ENCODE measurements at places on chromosomes 7 and 10. TPM values are rescaled to one million over a fixed set of nuclear protein-coding genes. Genes with fewer than 3 reads are reported as not detected.

GRCh38 chr10:131746785-131747184, 154.0 kb upstream of the PPP2R2D start:
- H3K36me3 ChIP-seq: no peaks in the 10 kb centered on the region
- H3K4me1 ChIP-seq: no peaks in the 10 kb centered on the region

- no peak overlapping the region for H3K4me3 ChIP-seq
- no peaks in the 10 kb centered on the region for H3K27me3 ChIP-seq
- H3K4me1 ChIP-seq: no peaks in the 10 kb centered on the region
- no peak for DNase-seq
Observed at GRCh38 chr7:113912876-113913275, 5.9 kb downstream of the PPP1R3A start.

The SDK1 gene
- 7.3 TPM for total RNA-seq

GRCh38 chr7:28688651-28689050, 269.5 kb downstream of the TRIL start:
- no peaks in the 10 kb centered on the region for H3K27me3 ChIP-seq
- H3K4me1 ChIP-seq: peaks cover 3% of the 10 kb centered on the region

- no peak for DNase-seq
- no peaks in the 10 kb centered on the region for H3K27me3 ChIP-seq
- no peaks in the 10 kb centered on the region for H3K36me3 ChIP-seq
- H3K4me3 ChIP-seq: no peak overlapping the region
- H3K4me1 ChIP-seq: peaks cover 3% of the 10 kb centered on the region
- H3K27ac ChIP-seq: no peak overlapping the region
Observed at GRCh38 chr7:129955993-129956543, 3.3 kb upstream of the UBE2H start.

GRCh38 chr10:102231357-102232318, 5.5 kb downstream of the ELOVL3 start:
- no peaks in the 10 kb centered on the region for H3K36me3 ChIP-seq
- H3K4me3 ChIP-seq: peak overlapping the region; percentile 38
- H3K4me1 ChIP-seq: peaks cover 3% of the 10 kb centered on the region
- H3K27me3 ChIP-seq: peaks cover 93% of the 10 kb centered on the region

- no peak overlapping the region for H3K27ac ChIP-seq
- H3K4me3 ChIP-seq: no peak overlapping the region
- no peaks in the 10 kb centered on the region for H3K36me3 ChIP-seq
- peaks cover 20% of the 10 kb centered on the region for H3K4me1 ChIP-seq
Observed at GRCh38 chr10:99929360-99929759, 80.4 kb downstream of the DNMBP start.

- H3K27ac ChIP-seq: no peak overlapping the region
- H3K36me3 ChIP-seq: no peaks in the 10 kb centered on the region
- no peak overlapping the region for H3K4me3 ChIP-seq
- H3K27me3 ChIP-seq: no peaks in the 10 kb centered on the region
- H3K4me1 ChIP-seq: no peaks in the 10 kb centered on the region
- DNase-seq: no peak
Observed at GRCh38 chr7:93945083-93945482, 23.5 kb downstream of the GNG11 start.

- H3K4me1 ChIP-seq: no peaks in the 10 kb centered on the region
- no peak overlapping the region for H3K27ac ChIP-seq
- H3K4me3 ChIP-seq: no peak overlapping the region
- H3K27me3 ChIP-seq: no peaks in the 10 kb centered on the region
- H3K36me3 ChIP-seq: no peaks in the 10 kb centered on the region
Observed at GRCh38 chr10:48287417-48288391, 13.2 kb upstream of the FRMPD2 start.

DNA sequence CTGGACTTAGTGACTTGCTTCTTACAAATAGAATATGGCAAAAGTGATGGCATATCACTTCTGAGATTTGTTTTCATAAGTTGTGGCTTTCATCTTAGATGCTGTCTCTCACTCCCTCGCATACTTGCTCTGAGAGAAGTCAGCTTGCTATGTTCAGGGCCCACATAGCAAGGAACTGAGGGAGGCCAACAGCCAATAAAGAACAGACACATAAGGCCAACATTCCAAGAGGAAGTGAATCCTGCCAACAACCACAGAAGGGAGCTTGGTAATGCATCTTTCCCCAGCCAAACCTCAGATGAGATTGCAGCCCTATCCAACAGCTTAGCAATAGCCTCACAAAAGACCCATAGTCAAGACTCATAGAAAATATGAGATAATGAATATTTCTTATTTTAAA, 39.2 kb upstream of the DMTF1 start:
- no peaks in the 10 kb centered on the region for H3K36me3 ChIP-seq
- H3K4me3 ChIP-seq: no peak overlapping the region
- DNase-seq: no peak
- no peak overlapping the region for H3K27ac ChIP-seq
- no peaks in the 10 kb centered on the region for H3K27me3 ChIP-seq

The CDHR3 gene
- total RNA-seq: 5.9 TPM

DNA sequence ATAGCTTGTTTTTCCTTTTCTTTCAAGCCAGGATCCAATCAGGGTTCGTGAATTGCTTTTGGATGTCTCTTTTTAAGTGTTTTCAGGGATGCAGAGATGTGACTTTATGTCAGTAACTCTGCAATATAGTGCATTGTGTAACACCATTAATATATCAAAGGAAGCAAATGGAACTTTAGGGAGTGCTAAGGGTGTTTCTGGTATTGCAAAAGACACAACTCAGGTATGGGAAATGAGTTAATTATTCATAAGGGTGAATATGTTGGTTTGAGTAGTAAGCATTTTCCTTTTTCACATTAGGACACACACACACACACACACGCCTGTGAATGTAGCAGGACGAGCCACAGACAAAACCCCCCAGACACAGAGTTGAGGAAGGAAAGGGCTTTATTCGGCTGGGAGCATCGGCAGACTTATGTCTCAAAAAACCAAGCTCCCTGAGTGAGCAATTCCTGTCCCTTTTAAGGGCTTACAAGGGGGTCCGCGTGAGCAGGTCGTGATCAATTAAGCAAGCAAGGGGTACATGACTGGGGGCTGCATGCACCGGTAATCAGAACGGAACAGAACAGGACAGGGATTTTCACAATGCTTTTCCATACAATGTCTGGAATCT, 31.8 kb upstream of the GSDME start:
- DNase-seq: no peak
- H3K4me1 ChIP-seq: no peaks in the 10 kb centered on the region
- H3K4me3 ChIP-seq: no peak overlapping the region
- no peaks in the 10 kb centered on the region for H3K36me3 ChIP-seq

DNA sequence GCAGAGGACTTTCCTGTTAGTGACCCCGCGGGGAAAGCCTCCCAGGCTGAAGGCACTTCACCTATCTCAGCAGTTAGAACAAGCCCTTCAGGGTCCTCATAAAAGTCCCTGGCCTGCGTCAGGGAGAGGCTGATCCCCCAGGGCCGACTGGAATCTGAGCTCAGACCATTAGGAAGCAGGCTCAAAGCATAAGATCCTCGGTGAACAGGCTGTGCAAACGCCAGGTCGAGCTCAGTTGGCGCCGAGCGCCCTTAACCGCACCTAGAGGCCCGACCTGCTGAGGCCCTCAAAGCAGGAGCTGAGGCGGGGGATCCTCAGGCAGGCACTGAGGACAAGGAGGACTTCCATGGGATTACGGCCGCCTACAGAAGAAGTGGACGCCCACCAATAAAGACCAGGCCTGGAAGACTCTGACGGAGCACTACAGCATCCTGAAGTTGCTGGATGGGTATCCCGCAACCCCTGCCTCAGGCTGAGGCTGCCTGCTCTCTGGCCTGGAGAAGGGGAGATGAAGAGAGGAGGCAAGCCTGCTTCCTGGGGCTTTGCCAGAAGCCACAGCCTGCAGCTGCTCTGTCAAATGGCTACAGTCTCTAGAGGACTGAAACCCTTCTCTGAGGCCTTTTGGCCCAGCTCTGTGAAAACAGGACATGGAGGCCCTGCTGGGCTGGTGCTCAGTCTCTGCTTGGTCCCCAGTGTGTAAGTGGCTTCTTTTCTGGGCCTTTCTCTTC, 29.9 kb downstream of the LIPJ start:
- no peak overlapping the region for H3K4me3 ChIP-seq
- no peaks in the 10 kb centered on the region for H3K27me3 ChIP-seq
- no peaks in the 10 kb centered on the region for H3K36me3 ChIP-seq

DNA sequence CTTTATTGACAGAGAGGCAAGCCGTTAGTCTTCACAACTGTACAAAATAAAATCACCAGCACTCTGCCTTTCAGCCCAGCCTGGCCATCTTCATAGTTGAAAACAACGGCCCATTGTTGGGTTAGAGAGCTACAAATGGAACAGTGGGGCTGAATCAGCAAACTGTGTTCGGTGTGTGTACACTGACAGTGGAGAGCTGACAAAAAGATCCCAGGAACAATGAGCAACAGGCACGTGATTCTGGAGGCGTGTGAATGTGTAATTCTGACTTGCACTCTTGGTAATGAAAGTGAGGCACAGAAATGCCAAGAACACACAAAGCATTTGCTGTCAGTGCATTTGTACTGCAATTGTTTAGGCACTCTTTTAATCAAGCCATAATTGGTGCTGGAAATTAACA, 303.7 kb downstream of the WDR11 start:
- H3K36me3 ChIP-seq: no peaks in the 10 kb centered on the region
- no peak overlapping the region for H3K4me3 ChIP-seq
- DNase-seq: no peak
- no peak overlapping the region for H3K27ac ChIP-seq
- H3K4me1 ChIP-seq: peaks cover 7% of the 10 kb centered on the region

- no peaks in the 10 kb centered on the region for H3K27me3 ChIP-seq
- no peak overlapping the region for H3K4me3 ChIP-seq
- no peak overlapping the region for H3K27ac ChIP-seq
- no peaks in the 10 kb centered on the region for H3K36me3 ChIP-seq
- no peaks in the 10 kb centered on the region for H3K4me1 ChIP-seq
Observed at GRCh38 chr7:47228386-47229014, 353.4 kb downstream of the TNS3 start.

GRCh38 chr10:44860811-44861736, 50.1 kb upstream of the TMEM72 start:
- no peaks in the 10 kb centered on the region for H3K36me3 ChIP-seq
- no peak overlapping the region for H3K27ac ChIP-seq
- H3K4me1 ChIP-seq: peaks cover 13% of the 10 kb centered on the region
- DNase-seq: peak; percentile 26
- no peak overlapping the region for H3K4me3 ChIP-seq

The CISD1 gene
- total RNA-seq: 43.2 TPM

DNA sequence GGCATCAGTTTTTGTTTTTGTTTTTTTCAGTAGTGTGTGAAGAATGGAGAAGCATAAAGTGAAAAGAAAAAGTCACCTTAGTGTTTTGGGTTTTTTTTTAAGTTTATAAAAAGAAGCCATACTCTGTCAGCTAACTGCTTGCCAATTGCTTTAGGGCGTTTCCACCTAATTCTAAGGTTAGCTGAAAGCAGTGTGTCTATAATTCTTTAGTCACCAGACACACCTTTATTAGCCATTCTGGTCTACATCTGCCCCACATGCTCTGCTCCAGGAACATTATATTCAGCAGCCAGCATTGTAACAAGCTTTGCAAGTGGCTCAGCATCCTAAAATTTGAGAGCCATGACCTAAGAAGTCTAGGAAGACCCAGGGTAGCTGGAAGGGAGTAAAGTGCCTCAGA, 14.1 kb upstream of the SLC16A12 start:
- no peaks in the 10 kb centered on the region for H3K36me3 ChIP-seq
- no peak overlapping the region for H3K27ac ChIP-seq
- no peaks in the 10 kb centered on the region for H3K27me3 ChIP-seq
- no peak for DNase-seq

DNA sequence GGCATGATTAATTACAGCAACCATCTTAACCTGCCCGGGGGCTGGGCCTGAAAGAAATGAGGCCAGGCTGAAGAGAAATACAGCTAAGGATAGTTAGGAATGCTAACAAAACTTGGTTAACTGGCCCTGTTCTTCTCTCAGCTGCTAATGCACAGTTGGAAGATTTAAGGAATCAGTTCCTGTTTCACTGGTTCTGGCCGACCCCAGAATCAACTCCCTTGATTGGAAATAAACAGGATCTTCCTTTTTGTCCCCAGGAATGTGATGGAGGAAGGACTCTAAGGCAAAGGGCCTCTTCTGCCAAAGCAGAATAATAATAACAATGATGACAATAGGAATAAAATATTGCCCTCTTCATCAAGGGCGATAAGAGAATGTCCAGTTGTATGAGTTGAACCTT, 3.5 kb upstream of the LRMDA start:
- H3K4me3 ChIP-seq: no peak overlapping the region
- peaks cover 77% of the 10 kb centered on the region for H3K27me3 ChIP-seq
- H3K36me3 ChIP-seq: no peaks in the 10 kb centered on the region
- H3K4me1 ChIP-seq: peaks cover 13% of the 10 kb centered on the region
- H3K27ac ChIP-seq: no peak overlapping the region

GRCh38 chr7:114760477-114760876, 161.4 kb upstream of the MDFIC start:
- H3K27ac ChIP-seq: no peak overlapping the region
- no peaks in the 10 kb centered on the region for H3K36me3 ChIP-seq
- H3K4me3 ChIP-seq: no peak overlapping the region
- no peaks in the 10 kb centered on the region for H3K27me3 ChIP-seq
- DNase-seq: no peak

DNA sequence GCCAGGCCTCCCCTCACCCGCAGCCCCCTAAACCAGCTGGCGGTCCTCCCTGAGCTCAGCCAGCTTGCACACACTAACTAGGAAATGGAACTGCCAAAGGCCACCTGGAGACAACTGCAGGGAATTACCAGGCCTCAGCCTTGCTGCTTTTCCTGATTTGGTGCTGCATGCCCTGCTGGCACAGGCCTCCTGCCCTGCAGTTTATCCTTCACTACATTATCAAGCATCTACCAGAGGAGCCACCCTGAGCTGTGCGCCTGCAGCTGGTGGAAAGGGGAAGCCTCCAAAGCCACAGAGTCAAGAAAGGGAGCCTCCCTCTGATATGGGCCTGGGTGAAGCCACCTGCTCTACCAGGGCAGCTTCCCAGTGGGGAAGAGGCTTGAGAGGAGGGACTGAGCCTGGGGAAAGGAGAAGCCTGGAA, 139.8 kb downstream of the GRID1 start:
- no peak for DNase-seq
- H3K36me3 ChIP-seq: no peaks in the 10 kb centered on the region
- no peaks in the 10 kb centered on the region for H3K27me3 ChIP-seq
- H3K4me3 ChIP-seq: no peak overlapping the region
- H3K27ac ChIP-seq: no peak overlapping the region

The ZNF438 gene
- total RNA-seq: 1.7 TPM

- H3K36me3 ChIP-seq: no peaks in the 10 kb centered on the region
- no peak for DNase-seq
- no peaks in the 10 kb centered on the region for H3K27me3 ChIP-seq
- H3K4me1 ChIP-seq: no peaks in the 10 kb centered on the region
- H3K27ac ChIP-seq: no peak overlapping the region
Observed at GRCh38 chr7:39934132-39934531, 15.9 kb upstream of the CDK13 start.

DNA sequence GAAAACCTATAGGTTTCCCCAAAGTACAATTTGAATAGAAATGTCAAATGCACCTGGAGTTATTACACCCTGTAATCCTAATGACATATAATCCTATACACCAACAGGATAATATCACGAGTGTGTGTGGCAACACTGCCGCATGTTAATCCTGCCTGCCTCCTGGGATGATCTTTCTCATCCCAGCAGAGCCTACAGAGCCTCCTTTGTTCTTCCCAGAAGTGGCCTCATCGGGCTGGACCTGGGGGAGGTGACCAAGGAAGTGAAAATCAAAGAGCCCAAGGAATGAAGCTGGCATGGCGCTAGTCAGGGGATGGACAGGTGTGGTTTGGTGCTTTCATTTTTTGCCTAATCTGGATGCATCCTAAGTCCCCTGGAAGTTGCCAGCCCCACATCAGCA, 29.5 kb upstream of the LEP start:
- DNase-seq: no peak
- H3K4me1 ChIP-seq: peaks cover 6% of the 10 kb centered on the region
- no peaks in the 10 kb centered on the region for H3K27me3 ChIP-seq
- no peaks in the 10 kb centered on the region for H3K36me3 ChIP-seq

The CPED1 gene
- total RNA-seq: 0.25 TPM
